ENCODE measurements at places on chromosomes 13 and 19.

GRCh38 chr13:28991764-28992163 is 171.6 kb downstream of the MTUS2 start:
- no peak for DNase-seq

DNA sequence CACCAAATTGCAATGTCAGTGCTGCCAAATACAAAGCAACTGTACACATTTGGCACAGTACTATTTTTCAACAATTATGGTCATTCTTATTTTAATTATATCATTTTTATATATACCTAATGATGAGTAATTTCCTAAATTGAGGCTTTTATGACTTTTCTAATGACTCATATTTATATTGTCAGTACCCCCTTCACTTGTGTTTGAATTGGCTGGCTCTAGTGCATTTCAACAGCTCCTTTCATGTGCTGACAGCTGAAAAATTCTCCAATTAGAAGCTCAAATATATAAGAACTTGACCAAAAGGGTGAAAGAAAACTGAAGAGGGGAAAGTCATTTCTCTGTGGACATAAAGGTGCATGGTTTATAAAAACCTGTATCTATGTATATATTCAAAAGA is 263.3 kb downstream of the SLITRK1 start:
- DNase-seq, result no peak

DNA sequence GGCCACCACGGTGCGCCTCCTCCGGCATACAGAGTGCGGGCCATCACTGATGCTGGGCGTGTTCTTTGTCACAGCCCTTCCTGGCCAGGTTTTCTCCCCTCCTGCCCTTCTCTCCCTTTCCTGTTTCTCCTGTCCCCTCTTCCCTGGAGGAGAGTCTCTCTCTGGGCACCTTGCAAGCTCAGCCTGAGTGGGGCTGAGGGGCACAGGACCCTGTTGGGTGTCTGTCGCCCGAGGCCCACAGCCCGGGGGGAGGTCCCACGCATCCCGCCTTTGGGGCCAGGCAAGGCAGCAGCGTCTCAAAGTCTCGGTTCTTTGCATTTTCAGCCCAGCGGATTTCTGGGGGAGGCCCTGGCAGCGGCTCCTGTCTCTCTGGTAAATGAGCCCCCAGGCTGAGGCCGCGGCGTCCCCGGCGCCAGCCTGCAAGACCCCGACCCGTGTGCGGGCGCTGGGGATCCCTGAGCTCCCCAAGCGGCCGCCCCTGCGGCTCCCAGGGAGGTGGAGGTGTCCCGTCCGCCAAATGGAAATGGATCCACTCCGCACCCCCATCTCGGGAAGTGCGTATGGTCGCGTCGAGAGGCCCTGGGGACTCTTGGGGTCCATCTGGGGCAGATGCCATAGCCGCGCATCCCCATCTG is 47.2 kb downstream of the COMP start:
- DNase-seq, result no peak

- DNase-seq, result no peak
These were observed 1090.9 kb downstream of the PCDH9 start for GRCh38 chr13:66139250-66139649.

GRCh38 chr13:71578048-71578447 is 289.0 kb downstream of the DACH1 start:
- DNase-seq, result no peak

- DNase-seq, result peak; percentile 66
These were observed 10.5 kb upstream of the TINCR start for GRCh38 chr19:5578097-5578846.

- no peak for DNase-seq
These were observed 531.3 kb downstream of the RFC3 start for GRCh38 chr13:34349091-34349722.

DNA sequence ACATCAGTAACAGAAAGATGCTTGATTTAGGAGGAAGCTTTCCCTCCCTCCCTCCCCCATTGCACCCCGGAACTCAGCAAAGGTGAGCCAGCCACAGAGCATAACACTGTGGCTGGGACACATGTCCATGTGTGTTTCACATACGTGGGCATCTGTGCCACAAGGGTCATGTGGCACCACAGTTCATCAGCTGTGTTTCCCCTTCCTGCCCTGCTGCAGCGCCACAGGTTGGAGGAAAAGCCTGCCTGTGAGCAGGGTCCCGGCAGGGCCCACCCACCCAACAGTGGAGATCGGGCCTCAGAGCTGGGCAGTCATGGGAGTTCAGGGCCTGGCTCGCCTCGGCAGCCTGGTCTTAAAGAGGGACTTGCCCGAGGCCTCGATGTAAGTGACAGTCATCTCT is 2.8 kb downstream of the ACP5 start:
- DNase-seq, result no peak

- DNase-seq, result no peak
These were observed 16.8 kb upstream of the KCTD15 start for GRCh38 chr19:33779849-33780248.

DNA sequence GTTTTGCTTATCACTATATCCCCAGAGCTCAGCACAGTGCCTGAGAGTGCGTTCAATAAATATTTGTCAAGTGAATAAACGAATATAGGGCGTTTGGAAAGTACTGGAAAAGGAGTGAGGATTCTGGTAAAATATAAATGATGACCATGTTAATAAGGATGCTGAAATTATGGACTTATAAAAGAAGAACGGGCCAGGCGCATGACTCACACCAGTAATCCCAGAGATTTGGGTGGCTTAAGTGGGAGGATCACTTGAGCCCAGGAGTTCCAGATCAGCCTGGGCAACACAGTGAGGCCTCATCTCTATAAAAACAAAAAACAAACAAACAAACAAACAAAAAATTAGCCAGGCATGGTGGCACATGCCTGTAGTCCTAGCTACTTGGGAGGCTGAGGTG is 198.1 kb downstream of the VWA8 start:
- DNase-seq, result no peak

- no peak for DNase-seq
These were observed 5.0 kb downstream of the PRSS57 start for GRCh38 chr19:690203-690602.

DNA sequence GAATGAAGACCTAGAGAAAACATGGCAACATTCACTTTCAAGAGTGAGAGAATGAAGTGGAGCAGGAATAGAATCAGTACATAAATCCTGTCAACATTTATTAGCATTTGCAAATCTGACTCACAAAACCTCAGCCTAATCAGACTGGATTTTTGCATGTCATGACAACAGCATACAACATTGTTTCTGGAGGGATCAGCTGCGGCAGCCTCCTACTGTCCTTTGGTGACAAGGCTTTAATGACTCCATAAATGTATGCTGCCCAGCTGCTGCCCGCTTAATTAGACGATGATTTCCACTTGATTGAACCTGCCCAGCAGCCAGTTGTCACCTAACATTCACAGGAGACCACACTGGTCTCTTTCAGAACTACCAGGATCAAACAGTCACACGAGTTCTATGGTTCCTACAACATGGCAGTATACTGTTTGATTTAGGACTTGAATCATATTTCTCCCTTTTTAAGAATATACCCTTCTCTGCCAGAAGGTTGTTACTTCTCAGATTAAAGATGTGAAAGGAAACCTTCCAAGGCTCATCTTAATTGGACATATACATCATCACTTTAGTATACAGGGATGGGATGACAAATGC is 9.3 kb downstream of the EBPL start:
- DNase-seq, result no peak

DNA sequence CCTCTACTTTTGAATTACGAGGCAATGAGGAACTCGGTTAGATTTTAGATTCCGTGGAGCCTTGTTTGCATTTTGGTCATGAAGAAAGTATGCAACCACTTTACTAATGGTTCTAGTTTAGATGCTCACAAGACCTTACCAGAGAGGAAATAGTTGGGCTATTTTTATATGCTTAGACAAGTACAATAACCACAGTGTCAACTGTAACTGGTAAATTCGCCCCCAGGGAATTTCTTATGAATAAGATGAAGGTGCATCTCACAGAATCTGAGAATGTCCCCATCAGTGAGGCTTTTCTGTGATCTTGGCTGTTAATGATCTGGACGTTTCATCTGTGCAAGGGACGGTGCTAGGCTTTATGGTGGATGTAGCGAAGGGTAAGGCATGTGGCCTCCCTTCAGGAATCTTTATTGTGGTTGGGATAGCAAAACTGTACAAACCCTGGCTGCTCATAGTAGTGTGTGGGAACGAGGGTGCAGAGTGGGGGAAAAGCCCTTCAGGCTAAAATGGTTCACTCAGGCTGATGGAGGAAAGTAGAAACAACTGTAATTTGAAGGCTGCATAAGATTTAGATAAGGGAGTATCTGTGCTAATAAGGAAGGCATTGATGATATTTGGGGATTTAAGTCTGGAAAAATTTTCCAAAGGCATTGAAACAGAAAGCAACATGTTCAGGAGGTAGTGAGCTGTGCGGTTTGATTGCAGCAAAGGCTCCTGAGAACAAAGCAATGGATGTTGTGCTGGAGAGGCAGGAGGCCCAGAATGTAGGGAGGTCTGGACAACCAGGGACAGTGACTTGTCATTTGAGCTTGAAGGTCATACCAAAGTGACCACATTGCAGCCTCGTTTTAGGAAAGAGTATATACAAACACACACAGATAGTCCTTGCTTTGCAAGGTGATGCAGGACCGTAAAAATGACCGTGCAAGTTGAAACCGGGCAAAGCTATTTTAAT is 28.4 kb downstream of the UBAC2 start:
- no peak for DNase-seq

DNA sequence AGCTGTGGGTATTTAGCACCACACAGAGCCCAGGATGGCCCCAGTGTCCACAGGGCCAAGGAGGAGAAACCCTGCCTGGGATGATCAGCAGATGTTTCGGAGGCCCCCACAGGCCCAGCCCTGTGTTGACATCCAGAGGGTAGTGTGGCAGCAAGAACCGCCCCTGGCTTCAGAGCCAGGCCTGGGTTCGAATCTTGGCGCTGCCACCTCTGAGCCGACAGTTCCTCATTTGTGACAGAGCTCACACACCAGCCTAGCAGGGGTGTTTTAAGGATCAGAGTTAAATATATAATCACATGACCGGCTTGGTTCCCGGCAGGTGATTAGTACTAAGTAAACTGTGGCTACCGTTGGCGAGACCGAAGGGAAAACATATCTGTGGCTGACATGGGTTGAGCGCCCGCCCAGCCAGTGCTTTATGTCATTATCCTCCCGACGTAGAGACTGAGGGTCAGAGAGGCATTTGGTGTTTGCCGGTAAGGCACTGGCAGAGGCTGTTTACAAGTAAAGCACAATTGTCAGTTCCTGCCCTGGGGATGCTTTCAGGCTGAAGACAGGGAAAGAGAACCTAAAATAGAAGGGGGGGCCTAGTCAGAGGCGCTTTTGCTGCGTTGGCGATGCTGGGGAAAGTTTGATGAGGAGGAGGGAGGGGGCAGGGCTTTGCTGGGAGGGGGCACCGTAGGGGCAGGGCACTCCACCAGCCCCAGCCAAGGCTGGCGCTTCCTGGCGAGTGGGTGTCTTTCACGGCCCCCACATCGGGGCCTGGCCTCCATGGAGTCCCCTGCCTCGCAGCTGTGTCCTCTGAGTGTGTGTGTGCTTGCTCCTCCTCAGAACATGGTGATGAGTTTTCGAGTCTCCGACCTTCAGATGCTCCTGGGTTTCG is 4.8 kb downstream of the PIAS4 start:
- DNase-seq, result no peak

GRCh38 chr13:94825507-94825906 is 113.2 kb upstream of the SOX21 start:
- no peak for DNase-seq

- no peak for DNase-seq
These were observed 242.4 kb upstream of the TMTC4 start for GRCh38 chr13:100917011-100917410.

- no peak for DNase-seq
These were observed 78.0 kb downstream of the ATP11A start for GRCh38 chr13:112767506-112768471.

DNA sequence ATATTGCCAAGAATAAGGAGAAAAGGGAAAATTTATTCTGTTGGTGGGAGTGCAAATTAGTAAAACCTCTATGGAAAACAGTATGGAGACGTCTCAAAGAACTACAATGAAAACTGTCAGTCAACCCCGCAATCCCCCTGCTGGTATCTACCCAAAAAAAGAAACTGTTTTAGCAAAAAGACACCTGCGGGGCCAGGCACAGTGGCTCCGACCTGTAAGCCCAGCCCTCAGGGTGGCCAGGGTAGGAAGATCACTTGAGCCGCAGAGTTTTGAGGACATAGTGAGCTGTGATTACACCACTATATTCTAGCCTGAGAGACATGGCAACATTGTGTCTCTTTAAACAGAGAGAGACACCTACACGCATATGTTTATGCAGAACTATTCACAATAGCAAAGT is 37.5 kb upstream of the SLITRK1 start:
- DNase-seq, result no peak
